ENCODE measurements at places on chromosomes 4 and X.

GRCh38 chr4:173410079-173410478 lies 11.2 kb upstream of the SCRG1 start:
- no peak overlapping the region for H3K27ac ChIP-seq
- H3K36me3 ChIP-seq, result no peaks in the 10 kb centered on the region
- no peaks in the 10 kb centered on the region for H3K4me1 ChIP-seq
- no peak overlapping the region for H3K4me3 ChIP-seq
- no peak for DNase-seq

DNA sequence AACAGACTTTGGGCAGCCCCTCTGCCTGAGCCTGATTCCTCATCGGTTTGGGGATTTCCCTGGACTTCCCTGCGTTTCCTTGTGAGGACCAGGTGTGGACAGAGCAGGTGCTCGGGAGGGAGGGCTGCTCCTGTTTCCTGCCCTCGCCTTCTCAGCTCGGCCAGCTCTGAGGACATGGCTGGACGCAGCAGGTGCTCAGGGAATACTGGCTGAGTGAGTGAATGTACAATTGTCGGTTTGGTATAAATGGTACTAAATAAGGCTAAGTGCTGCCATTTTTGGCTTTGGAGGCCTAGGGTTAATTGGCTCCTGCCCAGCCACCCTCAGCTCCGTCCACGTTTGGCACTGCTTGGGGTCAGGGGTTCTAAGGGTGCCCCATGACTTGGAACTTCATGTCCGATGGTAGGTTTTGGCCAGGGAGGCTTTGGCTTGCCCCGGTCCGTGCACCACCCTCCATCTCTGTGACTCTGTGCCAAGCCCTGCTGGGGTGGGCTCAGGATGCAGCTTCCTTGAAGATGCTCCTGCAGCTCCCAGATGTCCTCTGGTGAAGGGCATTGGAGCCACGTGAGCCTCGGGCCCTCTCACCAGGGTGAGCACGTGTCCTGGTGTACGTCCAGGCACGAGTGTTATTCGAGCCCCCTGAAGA lies 45.0 kb upstream of the NKX1-1 start:
- H3K4me1 ChIP-seq, result no peaks in the 10 kb centered on the region
- no peak overlapping the region for H3K27ac ChIP-seq
- H3K27me3 ChIP-seq, result peaks cover 51% of the 10 kb centered on the region
- DNase-seq, result no peak

DNA sequence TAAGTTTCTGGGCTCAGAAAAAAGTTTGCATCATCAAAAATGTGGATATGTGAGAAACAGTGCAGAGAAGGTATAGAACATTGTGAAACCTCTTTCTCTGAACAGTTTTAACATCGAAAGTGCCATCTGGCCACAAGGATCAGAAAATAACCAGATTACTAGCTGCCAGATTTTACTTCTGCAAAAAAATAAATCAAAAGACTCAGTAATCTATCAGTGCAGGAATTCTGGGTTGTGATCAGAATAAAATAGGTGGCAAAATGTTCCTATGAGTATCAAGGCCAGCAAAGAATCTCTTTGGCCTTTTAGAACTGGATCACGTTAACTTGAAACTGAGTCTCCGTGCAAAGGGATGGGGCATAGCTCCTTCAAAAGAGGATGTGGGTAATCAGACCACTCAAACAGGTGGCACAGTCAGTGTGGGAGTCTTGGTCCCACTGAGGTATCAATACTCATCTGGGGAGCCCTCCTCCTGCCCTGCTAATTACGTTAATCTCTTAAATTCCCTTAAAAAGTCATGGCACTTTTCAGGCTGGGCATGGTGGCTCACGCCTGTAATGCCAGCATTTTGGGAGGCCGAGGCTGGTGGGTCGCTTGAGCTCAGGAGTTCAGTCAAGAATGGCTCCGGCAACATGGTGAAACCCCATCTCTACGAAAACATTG lies 26.7 kb upstream of the RBM47 start:
- no peak overlapping the region for H3K4me3 ChIP-seq
- no peaks in the 10 kb centered on the region for H3K36me3 ChIP-seq
- no peaks in the 10 kb centered on the region for H3K4me1 ChIP-seq
- no peak for DNase-seq

DNA sequence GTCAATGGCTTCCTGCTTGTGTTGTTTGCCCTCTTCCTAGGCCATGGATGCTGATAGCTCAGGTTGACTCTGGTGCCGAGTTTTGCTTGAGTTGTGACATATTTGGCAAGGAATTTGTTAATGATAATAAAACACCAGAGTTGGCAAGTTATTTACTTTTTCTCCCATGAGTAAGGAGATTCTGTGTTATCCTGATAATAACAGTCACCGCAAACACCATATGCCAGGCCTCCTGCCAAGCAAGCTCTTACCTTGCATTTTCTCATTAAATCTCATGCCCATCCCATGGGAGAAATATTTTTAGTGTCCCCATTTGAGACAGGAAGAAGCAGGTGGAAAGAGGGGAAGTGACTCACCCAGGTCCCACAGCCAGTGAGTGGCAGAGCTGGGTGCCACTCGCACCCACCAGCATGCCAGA lies 67.4 kb upstream of the CLCN4 start:
- no peaks in the 10 kb centered on the region for H3K4me1 ChIP-seq
- H3K36me3 ChIP-seq, result peaks cover 8% of the 10 kb centered on the region
- H3K4me3 ChIP-seq, result no peak overlapping the region
- H3K27me3 ChIP-seq, result no peaks in the 10 kb centered on the region

GRCh38 chr4:46386570-46386969 lies 3.4 kb downstream of the GABRA2 start:
- no peak overlapping the region for H3K4me3 ChIP-seq
- no peaks in the 10 kb centered on the region for H3K4me1 ChIP-seq
- no peak for DNase-seq
- H3K27me3 ChIP-seq, result peaks cover 46% of the 10 kb centered on the region
- H3K27ac ChIP-seq, result no peak overlapping the region
- no peaks in the 10 kb centered on the region for H3K36me3 ChIP-seq

GRCh38 chr4:176226736-176227135 lies 31.4 kb upstream of the SPATA4 start:
- H3K4me1 ChIP-seq, result no peaks in the 10 kb centered on the region
- no peaks in the 10 kb centered on the region for H3K36me3 ChIP-seq
- H3K27ac ChIP-seq, result no peak overlapping the region
- no peak for DNase-seq
- H3K4me3 ChIP-seq, result no peak overlapping the region
